ENCODE measurements at places on chromosomes 12 and 14.

- no peak for DNase-seq
These were observed 74.0 kb upstream of the MDM1 start for GRCh38 chr12:68406134-68406576.

DNA sequence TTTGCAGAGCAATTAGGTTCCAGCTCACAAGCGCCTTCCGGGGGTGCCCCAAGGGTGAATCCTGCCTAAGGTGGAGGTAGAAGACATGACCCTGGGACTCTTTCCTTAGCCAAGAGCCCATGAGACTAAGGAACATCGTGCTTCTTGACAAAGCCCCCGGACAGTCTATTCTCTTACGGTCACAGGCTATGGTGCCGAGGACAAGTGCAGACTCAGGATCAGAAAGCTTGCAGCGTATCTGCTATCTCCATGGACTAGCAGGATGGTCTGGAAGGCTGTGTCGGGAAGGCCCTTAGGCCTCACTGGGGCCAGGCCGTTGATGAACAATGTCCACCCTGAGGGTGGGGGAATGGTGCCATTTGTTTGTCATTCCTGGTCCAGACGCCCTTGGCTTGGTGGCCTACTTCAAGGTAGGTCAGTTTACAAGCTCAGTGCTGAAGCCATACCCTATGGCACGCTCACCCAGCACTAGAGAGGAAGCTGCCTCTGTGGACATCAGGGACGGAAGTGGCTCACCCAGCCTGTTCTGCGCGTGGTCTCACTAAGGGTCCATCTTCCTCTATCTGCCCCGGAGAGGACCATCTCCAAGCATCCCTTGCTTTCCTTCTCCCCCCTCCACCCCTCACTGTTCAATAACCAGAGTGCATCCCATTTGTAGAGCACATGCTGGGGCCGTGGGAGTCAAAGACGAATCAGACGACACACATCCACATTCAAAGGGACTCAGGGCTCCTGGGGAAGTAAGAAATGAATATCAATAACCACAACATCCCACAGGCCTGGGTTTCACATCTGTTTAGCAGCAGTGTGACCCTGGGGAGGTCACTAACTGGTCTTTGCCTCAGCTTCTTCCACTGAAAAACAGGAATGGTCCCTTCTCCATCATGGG lies 45.0 kb upstream of the IQSEC3 start:
- DNase-seq = no peak

- DNase-seq = peak; percentile 81
These were observed 15.4 kb upstream of the TMEM120B start for GRCh38 chr12:121697093-121697698.

GRCh38 chr12:48486261-48486660 lies 4.0 kb downstream of the C12orf54 start:
- DNase-seq = no peak

- DNase-seq = peak; percentile 56
These were observed 1.9 kb upstream of the ACTR10 start for GRCh38 chr14:58198086-58198485.

GRCh38 chr14:88129306-88130056 lies 124.5 kb downstream of the GPR65 start:
- peak; percentile 12 for DNase-seq

GRCh38 chr14:93049315-93049714 lies 66.4 kb downstream of the ITPK1 start:
- DNase-seq = no peak

- DNase-seq = no peak
These were observed 473.6 kb downstream of the RMST start for GRCh38 chr12:97936165-97936564.

GRCh38 chr12:57835366-57836288 lies 10.9 kb downstream of the CTDSP2 start:
- DNase-seq = no peak

- peak; percentile 31 for DNase-seq
These were observed 4.3 kb downstream of the OLR1 start for GRCh38 chr12:10167599-10167998.

- no peak for DNase-seq
These were observed 125.0 kb upstream of the MYF6 start for GRCh38 chr12:80582431-80582830.

DNA sequence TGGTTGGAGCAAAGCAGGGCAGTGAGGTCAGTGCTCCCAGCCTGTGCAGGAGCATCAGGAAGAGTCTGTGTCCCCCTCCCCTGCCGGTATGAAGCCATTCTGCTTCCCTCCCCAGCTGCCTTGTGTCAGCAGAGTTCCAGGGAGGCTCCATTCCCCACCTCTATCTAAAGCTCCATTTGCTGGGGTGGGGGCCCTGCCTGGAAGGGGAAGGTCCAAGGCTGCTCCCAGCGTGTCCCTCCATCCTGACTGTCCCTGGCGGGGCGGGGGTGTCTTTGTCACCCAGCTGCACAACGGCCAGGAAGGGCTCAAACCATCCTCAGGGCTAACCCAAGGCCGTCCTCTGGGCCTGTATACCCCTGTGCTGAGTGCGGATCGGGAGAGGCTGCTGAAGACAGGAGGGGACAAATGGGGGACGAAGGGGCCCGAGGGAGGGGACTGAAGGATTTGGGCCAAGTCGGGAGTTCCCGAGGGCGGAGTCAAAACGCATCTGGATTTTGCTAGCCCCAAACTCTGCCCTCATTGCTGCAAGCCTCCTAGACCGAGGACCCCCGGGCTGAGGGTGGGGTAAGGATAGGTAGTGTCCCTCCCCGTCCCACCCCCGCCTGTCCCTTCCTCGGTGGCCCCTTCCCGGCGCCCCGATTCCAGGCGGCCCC lies 748 bp upstream of the ACVRL1 start:
- DNase-seq = no peak

DNA sequence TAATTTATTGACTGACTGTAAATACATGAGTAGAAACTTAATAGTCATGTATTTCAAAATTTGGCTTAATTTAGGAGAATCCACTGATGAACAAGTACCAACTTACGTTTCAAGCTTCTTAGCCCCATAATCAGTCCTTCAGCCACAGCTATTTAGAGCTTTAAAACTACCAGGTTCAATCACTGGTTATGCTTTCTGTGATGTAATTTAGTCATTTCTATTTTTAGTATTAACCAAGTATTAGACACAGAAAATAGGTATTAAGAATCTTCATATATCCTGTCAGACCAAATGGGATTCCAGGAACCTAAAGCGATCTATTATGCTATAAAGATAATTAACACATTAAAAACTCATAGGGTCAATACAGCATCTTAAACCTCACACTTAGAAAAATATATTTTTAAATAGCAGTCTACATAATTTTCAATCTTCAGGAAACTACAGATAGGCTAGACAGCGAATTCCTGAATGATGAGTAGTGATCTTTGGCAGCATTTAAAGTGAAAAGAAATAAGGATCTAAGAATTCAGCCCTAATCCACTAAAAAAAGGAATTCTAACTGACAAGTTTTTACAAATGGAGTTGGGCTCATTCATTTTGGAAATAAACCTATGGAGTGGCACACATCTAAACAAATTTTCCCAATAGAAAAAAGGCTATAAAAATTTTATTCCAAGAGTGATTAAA lies 51.5 kb downstream of the ZC3H14 start:
- DNase-seq = no peak

DNA sequence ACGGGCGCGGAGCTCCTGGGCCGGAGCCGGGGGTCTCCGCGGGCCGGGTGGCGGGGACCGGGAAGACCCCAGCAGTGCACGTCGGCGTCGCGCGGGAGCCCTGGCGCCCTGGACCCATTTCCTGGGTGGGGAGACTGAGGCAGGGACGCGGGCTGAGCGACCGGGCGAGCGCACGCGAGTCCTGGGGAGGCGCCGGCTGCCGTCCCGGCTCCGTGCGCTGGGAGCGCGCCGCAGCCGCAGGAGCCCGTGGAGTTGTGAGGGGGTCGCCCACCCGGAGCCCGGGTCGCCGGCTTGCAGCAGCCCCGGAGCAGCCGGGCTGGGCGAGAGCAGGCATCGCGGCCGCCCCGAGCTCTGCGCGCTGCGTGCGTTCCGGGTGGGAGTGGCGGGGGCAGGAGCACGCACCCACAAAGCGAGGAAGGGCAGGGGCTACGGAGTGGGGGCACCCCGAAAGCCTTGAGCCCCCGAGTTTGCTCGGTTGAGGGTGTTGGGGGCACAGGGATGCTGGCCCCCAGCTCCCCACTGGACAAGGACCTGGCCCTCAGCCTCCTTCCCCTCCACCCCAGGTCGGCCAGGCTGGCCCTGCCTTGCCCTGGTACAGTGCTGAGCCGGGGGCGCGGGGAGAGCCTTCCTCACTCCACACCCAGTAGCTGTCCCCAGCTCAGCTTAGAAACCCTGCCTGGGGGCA lies 620 bp downstream of the MMP17 start:
- DNase-seq = no peak

GRCh38 chr14:91286530-91286937 lies 42.0 kb upstream of the GPR68 start:
- DNase-seq = peak; percentile 83

DNA sequence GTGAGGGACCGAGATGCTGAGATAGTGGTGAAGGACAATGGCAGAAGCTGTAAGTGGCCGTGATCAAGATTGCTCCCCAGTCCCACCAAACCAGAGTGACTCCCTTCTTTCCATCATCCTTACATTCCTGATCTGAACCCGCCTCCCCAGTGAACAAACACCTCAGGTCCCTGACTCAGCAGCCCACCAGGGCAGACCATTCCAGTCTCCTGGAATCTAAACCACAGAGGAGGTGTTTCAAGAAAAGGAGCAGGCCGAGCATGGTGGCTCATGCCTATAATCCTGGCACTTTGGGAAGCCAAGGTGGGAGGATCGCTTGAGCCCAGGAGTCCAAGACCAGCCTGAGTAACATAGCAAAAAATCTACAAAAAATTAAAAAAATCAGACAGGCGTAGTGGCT lies 6.6 kb downstream of the ERBB3 start:
- DNase-seq = no peak

DNA sequence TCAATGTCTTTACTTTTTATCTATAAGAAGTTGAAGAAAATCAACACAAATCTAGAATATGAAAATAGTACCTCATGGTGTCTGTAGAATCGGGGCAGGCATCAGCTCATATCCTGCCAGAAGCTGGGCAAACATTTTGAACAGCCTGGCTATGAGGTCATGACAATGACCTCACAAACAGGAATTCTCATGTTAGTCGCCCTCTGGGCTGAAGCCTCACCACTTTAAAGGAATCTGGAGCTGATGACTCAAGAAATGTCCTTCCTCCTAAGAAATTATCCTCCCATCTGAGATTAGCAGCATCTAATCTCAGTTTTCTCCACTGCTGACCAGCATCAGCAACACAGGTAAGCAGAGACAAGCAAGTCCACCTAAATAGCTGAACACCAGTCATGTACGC lies 27.1 kb downstream of the CLIP1 start:
- no peak for DNase-seq

DNA sequence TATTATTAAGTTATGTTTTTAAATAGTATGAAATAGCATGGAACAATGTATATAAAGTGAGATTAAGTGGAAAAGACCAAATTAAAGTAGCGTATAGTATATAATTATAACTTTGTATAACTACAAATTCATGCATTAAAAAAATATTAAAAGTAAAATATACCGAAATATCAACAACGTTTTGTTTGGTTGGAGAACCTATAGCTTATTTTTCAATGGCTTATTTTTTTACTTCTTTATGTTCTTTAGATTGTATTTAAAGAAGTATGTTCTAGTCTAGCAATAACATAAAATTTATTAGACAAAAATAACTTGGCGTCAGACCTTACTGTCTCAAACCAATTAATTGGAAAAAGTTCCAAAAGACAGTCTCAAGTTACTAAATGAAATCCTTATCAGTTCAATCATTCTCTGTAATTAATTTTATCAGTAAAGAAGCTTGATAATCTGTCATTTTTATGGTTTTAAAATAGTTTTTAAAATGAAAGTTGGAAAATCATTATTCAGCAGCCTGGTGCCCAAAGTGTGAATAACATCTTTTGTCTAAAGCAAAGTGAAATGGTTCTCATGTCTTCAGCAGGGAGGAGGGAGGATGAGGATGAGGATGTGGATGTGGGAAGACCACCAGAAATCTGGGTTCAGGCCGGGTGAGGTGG lies 46.7 kb downstream of the IRAK3 start:
- no peak for DNase-seq

DNA sequence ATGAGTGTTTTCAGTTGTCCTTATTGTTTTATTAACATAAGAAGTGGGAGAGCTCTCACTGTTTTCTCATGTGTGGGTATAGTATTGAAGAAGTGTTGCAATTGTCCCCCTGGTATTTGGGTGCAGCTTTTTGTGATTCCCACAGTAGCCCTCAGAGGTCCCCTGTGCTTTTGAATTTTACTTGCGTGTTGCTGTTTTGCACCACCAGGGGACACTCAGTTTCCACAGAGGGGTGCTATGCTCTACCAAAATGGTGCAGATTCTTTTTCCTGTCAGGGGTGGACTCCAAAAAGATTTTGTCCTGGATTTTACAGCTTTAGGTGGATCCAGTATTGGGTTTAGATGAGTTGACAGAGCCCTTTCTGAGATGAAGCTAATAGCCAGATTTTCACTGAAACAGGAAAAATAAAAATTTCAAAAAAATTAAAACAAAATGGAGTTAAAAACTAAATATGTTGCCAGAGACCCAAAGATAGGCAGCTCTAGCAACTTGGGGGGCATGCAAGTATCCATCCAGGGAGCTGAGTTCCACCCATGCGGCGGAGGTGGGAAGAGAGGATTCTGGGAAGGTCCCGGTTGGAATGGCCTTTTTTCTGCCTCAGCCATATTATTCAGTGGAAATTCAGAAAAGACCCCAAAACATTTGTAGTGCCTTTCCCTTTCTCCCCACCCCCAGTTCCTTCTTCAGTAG lies 50.2 kb downstream of the TTLL5 start:
- DNase-seq = peak; percentile 2

DNA sequence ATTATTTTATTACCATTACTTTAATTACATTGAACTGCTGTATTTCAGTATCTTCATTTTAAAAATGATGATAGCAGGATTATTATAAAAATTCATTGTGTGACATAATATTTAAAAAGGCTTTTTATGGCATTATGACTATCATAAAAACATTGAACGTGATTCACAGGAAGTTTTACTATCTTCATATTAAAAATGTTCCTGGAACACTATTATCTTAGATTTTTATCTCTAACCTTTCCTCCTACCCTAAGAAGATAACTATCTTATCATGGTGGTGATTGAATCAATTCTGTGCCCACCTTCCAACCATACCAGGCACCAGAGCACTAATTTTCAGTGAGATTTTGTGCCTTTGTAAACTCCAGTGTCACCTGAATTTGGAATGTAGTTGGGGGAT lies 16.2 kb downstream of the LRRC9 start:
- DNase-seq = no peak

DNA sequence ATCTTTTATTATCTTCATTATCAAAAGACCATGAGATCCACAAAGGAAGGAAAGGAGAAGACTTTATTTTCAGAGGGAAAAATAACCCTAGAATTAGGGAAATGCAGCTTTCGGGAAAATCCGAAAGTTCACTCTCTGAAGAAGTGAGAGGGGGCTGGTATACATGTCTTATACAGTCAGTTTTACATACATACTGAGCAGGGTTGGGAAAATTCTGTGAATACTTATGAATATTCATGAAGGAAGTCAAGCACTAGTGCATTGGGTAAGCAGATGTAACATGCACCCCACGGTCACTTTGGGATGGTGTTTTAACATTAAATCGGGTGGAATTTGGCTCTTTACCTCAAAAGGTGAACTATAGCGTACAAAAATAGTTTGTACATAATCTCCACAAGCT lies 15.7 kb upstream of the KLRF1 start:
- no peak for DNase-seq

GRCh38 chr14:20610002-20610765 lies 19.0 kb upstream of the RNASE12 start:
- DNase-seq = peak; percentile 82

Data from CD4-positive, alpha-beta T cell treated with Interferon alpha-2 for 1 hour (primary cell).